Renal pelvis (tissue), 12 donors: ENCODE measurements at places on chromosomes 16 and 17. TPM values are rescaled to one million over a fixed set of nuclear protein-coding genes. Genes with fewer than 3 reads are reported as not detected.

ABCA10 gene
- 3.5 TPM for polyA plus RNA-seq

CA5A gene
- polyA plus RNA-seq, result 0.16 TPM

CNTD1 gene
- 3.3 TPM for polyA plus RNA-seq

TMEM238L gene
- polyA plus RNA-seq, result 4.6 TPM

- DNase-seq, result no peak
Observed at GRCh38 chr16:17404941-17405689, 65.6 kb downstream of the XYLT1 start.
